Left lung (tissue), 14 donors: ENCODE measurements at places on chromosomes 5 and 9. TPM values are rescaled to one million over a fixed set of nuclear protein-coding genes. Genes with fewer than 3 reads are reported as not detected.

DNA sequence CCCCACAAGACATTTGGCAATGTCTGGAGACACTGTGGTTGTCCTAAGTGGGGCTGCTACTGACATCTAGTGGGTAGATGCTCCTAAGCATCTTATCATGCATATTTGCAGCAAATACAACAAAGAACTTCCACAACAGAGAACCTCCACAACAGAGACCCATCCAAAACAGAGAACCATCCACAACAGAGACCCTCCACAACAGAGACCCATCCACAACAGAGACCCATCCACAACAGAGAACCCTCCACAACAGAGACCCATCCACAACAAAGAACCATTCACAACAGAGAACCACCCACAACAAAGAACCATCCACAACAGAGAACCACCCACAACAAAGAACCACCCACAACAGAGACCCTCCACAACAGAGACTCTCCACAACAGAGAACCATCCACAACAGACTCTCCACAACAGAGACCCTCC lies 32.8 kb downstream of the ARPC5L start:
- no peak for DNase-seq

DNA sequence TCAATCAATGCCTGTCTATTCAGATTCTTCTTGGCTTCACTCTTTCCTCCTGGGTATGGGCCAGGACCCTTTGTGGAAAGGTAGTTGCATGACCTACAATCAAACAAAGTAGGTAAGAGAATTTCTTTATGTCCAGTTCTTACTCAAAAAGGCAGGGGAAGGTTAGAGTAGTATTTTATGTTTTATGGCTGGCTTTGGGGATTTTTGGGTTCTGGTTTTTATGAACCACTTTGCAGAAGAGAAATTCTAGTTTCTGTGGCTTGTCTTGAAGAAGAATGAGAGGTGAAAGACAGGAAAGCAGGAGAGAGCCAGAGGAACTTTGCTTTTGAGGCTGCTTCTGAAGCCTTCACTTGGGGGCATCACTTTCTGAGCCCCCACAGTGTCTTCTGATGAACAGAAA lies 14.7 kb upstream of the CRHBP start:
- DNase-seq: no peak

- peak; percentile 4 for DNase-seq
Measured at GRCh38 chr9:77215874-77216273, 38.5 kb downstream of the VPS13A start.

Gene LCN9
- total RNA-seq: not detected

Gene GPR150
- total RNA-seq: 0.26 TPM

- DNase-seq: peak; percentile 68
Measured at GRCh38 chr9:136122425-136123383, 4.0 kb upstream of the TMEM250 start.

DNA sequence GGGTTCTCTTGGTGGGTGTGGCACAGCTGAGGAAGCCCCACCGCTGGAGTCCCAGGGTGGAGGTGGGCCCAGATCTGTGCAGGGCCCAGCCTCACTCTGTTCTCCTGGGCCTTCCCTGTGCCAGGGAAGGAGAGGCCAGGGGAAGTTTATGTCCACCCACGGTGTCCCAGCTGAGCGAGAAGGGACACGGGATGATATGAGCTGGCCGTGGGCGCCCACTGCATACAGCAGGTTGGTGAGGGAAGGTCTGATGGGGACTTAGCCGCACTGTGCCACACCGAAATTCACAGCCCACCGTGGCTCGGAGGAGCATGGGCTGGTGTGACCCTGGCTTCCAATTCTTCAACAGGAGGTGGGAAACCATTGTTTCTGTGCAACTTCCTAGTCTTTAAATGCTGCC lies 33.9 kb downstream of the UNC5A start:
- no peak for DNase-seq

- DNase-seq: no peak
Measured at GRCh38 chr5:72231991-72232703, 87.9 kb downstream of the MRPS27 start.

Gene ACOT12
- total RNA-seq: not detected

- no peak for DNase-seq
Measured at GRCh38 chr9:134343637-134344036, 17.4 kb downstream of the RXRA start.

DNA sequence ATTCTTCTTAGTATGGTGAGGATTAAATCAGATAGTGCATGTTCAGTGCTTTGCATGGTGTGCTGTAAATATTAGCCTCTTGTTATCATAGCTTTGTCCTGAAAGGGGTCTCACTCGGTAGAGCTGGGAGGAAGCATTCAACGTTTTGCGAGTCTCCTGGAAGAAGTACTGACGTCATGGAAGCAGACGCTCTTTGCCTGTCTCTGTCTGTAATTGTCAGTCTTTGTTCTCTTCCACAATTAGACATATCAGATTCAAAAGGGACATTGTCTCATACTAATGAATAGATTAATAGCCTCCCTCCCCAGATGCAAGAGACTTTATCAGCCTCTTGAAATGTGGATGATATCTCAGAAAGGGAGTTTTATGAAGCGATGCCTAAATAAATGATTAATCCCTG lies 91.8 kb upstream of the CXCL14 start:
- no peak for DNase-seq

Gene FGD3
- 29.9 TPM for total RNA-seq

- DNase-seq: no peak
Measured at GRCh38 chr5:139900546-139901250, 105.1 kb downstream of the PSD2 start.

GRCh38 chr5:8138884-8139283 lies 269.9 kb downstream of the MTRR start:
- no peak for DNase-seq

Gene PCDHB9
- 1.6 TPM for total RNA-seq

Gene CARTPT
- not detected for total RNA-seq

Gene SH3PXD2B
- 57.5 TPM for total RNA-seq

GRCh38 chr5:100792781-100793180 lies 110.3 kb downstream of the ST8SIA4 start:
- no peak for DNase-seq

DNA sequence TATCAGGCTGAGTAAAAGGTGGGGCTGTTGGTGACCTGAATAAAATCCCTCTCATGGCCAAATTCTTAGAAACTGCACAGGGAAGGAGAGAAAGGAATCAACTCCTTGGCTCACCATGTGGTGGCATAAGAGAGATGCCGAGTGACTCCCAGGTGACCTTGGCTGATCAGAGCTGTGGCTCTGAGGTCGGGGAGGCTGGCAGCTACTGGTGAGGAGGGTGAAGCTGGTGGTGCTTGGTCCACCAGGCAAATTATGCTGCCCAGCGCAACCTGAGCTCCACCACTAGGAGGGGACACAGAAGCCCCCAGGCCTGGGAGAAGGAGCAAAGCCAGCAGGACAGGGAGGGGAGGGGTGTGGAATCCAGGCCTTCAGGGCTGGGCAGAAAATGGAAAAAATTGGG lies 111.2 kb upstream of the IL12B start:
- no peak for DNase-seq

DNA sequence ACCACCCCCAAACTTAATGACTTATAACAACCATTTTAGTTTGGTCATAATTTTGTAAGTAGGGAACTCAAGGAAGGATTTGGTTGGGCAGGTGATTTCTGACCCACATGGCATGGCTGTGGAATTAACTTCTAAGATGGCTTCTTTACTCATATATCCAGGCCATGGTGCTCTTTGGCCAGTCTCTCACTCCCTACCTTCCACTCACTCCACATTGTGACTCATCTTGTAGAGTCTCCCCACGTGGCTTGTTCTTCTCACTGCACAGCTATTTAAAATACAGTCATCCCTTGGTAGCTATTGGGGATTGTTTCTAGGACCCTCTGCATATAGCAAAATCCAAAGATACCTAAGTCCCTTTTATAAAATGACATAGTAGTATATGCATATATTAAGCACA lies 76.6 kb upstream of the MAST4 start:
- DNase-seq: no peak

GRCh38 chr9:71704796-71705195 lies 63.5 kb downstream of the CEMIP2 start:
- DNase-seq: no peak

DNA sequence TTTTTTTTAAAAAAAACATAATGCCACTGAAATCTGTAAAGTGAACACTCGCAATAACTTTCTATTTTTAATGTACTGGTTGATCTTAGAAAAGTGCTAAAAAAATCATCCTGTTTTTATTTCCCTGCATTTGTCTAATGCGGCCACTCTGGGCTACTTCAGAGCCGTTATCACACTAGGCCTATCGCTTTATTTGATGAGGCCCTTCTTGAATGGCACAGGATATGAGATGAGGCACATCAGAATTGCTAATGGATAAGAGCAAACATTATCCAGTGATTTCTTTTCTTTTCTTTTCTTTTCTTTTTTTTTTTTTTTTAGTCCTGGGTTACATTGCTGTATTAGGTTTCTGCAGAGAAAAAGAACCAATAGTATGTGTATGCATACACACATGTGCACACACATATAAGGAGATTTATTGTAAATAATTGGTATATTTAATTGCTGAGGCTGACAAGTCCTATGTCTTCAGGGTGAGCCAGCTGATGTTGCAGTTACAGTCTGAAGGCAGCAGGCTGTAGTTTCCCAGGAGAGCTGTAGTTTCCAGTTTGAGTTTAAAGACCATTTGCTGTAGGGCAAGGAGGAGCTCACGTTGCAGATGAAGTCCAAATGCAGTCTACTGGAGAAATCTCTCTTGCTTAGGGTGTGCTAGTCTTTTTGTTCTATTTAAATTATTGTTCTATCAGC lies 391.7 kb downstream of the MED10 start:
- no peak for DNase-seq

Gene ALDH1A1
- 126 TPM for total RNA-seq

Gene C5orf52
- not detected for total RNA-seq

Gene TMEM174
- not detected for total RNA-seq

DNA sequence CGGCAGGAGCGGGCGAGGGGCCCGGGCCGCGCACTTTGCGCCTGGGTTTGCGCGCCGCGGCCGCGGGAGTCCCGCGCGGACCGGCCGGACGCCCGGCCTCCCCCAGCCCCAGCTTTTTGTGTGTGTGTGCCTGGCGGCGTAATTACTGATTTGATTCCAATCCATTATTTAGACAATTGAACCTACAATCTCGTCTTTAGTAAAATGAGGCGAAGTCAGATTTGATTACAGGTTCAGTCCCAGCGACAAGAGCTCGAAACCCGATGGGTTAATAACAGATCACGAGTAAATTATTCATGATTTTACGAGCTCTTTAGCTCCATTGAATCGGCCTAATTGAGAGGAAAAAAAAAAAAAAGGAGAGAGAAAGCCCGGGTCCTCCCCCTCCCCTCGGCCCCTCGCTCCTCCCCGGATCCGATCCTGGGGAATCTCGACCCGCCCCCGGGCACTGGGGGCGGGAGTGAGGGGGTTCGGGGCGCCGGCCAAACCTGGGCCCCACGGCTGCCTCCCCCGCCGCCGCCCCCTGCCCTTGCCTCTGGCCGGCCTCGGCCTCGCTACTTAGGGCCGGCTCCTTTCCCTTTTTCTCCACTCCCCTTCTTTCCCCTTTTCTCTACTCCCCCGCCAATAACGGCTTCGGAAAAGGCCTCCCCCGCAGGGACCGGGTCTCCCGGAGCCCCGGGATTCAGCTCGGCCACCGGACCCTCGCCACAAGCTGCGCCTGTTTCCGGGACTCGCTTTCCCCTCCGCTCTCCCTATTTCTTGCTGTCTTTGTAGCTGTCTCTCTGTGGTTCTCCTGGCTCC lies 6.6 kb downstream of the LHX2 start:
- DNase-seq: no peak

Gene GLE1
- total RNA-seq: 27.8 TPM

Gene EQTN
- 0.29 TPM for total RNA-seq

- no peak for DNase-seq
Measured at GRCh38 chr5:61525512-61526206, 193.6 kb downstream of the ZSWIM6 start.

Gene IL31RA
- 0.16 TPM for total RNA-seq

Gene WNK2
- total RNA-seq: 0.93 TPM
